Thymus (tissue), 14 donors: ENCODE measurements at places on chromosomes 5 and 9. TPM values are rescaled to one million over a fixed set of nuclear protein-coding genes. Genes with fewer than 3 reads are reported as not detected.

- no peak overlapping the region for H3K27ac ChIP-seq
- H3K36me3 ChIP-seq = no peaks in the 10 kb centered on the region
Observed at GRCh38 chr5:97877588-97877987, 694.5 kb upstream of the RIOK2 start.

DNA sequence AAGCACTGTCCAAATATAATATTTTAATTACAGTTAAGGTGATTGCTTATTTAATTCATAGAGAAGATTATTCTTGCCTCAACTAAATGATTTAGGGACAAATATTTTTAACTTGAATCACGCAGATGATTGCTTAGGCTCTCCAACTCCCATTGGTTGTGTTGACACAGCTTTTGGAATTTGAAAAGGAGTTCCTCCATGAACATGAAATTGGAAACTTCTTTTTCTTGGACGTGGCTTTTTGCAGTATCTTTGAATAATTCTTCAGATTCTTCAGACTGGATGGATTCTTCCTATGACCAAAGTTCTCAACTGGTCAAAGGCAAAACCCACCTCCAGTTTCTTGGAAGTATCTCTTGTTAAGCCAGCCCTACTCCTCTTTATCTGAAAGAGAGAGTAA, 456.4 kb upstream of the KLF4 start:
- no peak overlapping the region for H3K4me3 ChIP-seq
- no peak overlapping the region for H3K27ac ChIP-seq
- no peaks in the 10 kb centered on the region for H3K4me1 ChIP-seq
- no peak for DNase-seq

GRCh38 chr5:64149268-64149667, 16.4 kb upstream of the RNF180 start:
- no peaks in the 10 kb centered on the region for H3K4me1 ChIP-seq
- no peak overlapping the region for H3K4me3 ChIP-seq
- DNase-seq = no peak
- H3K36me3 ChIP-seq = no peaks in the 10 kb centered on the region

Gene DDX4
- total RNA-seq = 0.57 TPM

Gene TRAF1
- total RNA-seq = 21.7 TPM
